Stimulated activated CD8-positive, alpha-beta memory T cell treated with anti-CD3 and anti-CD28 coated beads, Interleukin-4, amount 100 ng/mL, for 24 hours (primary cell): ENCODE measurements at places on chromosomes 12 and 14.
A peak's percentile ranks its signal among the peaks of the same experiment; 100 is the strongest.

- no peak for DNase-seq
Observed at GRCh38 chr14:99188731-99189191, 83.2 kb downstream of the BCL11B start.

GRCh38 chr12:12003609-12004008, 67.1 kb upstream of the BCL2L14 start:
- DNase-seq, result no peak

GRCh38 chr12:41605545-41606305, 417.6 kb downstream of the PDZRN4 start:
- DNase-seq, result no peak

- DNase-seq, result no peak
Observed at GRCh38 chr12:120689397-120690082, 2.6 kb downstream of the MLEC start.

GRCh38 chr12:87096082-87096585, 839.9 kb upstream of the MGAT4C start:
- no peak for DNase-seq

DNA sequence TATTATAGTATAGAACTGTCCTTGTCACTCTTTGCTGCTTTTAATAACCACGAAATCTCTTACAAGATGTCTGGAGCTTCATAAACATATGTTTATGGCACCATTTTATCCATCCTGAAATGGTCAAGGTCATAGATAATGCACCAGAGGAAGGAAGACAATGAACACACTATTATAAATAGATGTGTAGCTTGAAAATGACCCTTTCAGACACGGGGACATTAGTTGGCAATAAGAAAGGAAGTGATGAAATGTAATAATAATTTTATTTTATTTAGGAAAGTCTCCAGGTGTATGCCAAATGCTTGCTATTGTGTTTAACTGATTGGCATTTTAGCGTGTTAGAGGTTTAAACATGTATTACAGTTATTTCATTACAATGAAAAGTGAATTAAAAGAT, 36.8 kb upstream of the SLC38A2 start:
- DNase-seq, result no peak

DNA sequence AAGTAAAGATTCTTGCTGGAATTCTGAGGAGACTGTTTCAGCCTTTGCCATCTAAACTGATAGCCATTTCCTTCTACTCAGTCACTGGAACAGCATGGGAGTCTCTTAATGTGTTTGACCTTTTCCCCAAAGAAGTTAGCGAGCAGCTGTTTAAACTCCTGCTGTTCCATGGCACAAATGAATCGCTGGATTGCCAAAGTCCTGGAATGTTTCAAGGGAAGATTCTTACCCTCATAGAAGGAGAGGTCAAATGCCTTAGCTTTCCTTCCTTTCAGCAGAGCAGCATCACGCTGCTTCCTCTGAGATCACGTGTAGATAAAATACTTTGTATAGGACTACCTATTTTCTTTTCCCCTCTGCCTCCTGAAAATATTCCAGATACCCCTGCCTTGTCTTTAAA, 10.5 kb upstream of the NR2C1 start:
- no peak for DNase-seq

- no peak for DNase-seq
Observed at GRCh38 chr12:112347581-112347982, 34.6 kb downstream of the HECTD4 start.

- no peak for DNase-seq
Observed at GRCh38 chr12:88925454-88925853, 345.2 kb upstream of the KITLG start.

DNA sequence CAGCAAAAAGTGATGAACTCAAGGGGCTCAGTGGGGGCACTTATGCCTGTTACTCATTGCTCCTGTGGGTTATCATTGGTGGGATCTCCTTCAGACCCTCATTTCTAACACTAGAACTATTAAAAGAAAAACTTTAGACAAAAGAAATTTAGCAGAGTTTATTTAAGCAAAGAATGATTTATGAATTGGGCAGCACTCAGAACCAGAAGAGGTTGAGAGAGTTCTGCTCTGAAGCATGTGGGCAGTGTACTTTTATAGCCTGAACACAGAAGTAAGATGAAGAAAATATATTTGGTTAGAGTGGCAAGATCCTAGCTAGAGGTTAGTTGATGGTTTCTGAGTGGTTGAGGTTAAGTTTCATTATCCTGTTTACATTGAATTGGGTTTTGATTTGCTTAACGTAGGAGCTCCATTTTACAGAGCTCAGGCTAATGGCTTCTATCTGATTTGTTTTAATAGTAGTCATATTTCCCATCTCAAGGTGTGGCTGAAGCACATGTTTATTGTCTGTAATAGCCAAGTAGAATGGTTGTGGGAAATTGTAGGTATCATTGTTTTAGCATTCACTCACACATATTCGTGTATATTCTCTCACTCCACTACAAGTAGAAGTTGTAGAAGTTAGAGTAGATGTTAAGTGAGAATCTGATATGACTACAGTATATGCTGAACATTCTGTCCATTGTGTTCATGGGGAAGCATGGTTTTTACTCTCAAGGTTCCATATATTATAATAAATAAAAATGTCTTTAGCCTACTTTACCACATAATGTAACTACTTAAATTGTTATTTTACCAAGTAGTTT, 27.6 kb downstream of the LEMD3 start:
- DNase-seq, result no peak

DNA sequence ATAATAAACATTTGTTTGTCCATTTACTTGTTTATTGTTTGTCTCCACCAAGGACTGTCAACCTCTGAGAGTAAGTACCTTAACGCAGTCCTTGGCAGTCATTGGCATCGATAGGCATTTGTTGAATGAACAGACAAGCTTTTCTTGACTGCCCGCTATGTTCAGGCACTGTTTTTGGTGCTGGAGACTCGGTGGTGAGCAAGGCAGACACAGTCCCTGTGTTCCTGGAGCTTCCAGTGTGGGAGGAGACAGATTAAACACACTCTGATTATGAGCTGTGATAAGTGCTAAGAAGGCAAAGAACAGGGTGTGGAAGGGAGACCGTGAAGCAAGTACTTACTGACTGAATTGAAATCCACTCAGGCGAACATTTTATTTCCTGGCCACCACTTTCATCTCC, 1.2 kb downstream of the ATP6V0A2 start:
- DNase-seq, result no peak

DNA sequence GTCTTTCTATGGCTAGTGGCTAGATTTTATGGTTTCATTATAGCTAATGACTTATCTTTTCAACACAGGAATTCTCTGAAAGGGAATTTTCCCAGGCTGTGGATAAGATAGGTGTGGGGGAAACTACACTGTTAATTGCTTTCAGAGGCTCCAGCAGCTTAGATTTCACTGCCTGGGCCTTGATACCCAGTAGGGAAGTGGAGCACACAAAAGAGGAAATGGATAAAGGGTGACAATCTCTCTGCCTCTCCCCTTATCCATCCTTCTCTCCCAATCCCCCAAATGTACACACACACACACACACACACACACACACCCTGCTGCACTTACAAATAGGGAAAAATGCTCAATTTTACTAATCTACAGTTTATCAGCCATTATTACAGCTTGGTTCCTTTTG, 19.1 kb downstream of the SIX4 start:
- DNase-seq, result no peak

DNA sequence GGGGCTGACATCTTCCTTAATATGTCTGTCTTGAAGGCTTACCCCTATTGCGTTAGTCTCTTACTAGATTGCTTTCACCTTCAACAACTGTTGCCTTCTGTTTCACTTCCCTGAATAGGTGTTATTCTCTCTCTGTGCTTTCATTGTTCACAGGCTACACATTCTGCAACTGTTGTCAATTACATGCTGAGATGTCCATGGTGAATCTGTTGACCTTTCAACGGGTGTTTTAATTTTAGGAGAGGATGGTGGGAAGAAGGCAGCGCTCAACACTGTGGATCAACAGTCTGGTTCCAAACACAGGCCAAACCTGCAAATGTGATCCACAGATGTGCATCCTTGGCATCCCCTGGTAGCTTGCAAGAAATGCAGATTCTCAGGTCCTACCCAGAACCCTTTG, 101.9 kb downstream of the DACT1 start:
- DNase-seq, result no peak

GRCh38 chr12:20549108-20549719, 145.9 kb upstream of the SLCO1C1 start:
- DNase-seq, result no peak

DNA sequence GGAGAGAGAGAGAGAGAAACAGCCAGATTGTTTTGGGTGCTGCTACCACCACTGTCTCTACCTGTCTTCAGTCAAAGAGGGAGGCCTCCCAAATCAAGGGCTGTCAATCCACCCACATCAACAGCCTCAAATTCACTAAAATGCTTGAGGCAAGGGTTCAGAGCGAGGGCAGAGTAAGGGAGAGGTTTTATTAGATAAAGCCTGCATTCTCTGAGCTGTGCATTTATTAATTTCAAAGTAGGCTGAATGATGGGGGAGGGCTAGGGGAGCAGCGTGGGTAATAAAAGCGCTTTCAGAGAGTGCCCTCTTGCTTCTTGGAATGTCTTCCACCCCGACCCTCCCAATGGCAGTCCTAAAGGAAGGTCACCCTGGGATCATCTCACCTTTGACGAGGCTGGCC, 636.5 kb upstream of the TBX3 start:
- no peak for DNase-seq

DNA sequence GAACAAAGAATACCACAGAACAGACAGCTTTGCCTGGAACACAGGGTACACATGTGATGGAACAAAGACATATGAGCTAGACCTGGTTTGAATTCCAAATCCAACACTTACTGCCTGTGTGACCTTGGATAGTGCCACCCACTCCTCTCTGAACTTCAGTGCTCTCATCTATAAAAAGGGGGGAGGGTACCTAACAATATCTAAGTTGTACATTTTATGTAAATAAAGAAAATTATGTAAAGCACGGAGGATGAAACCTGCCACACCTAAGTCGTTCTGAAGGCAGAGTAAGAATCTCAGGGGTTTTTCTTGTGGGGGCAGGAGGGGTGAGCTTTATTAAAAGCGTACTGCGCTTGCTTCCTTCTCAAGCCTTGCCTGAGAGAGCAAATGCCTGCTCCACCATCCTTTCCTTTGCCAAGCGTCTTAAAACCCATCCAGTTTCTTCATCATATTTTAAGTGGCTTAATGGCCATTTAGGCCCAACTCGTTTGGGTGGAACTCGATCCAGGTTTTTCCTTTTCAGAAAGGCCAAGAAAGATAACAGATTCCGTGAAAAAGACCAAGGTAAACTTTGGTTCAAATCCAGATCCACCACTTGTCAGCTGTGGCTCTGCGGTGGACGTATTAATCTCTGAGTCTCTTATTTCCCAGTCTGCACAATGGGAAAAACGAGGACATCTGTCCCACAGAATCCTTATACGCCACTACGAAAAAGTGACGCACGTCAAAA, 946 bp downstream of the DDX24 start:
- DNase-seq, result no peak

DNA sequence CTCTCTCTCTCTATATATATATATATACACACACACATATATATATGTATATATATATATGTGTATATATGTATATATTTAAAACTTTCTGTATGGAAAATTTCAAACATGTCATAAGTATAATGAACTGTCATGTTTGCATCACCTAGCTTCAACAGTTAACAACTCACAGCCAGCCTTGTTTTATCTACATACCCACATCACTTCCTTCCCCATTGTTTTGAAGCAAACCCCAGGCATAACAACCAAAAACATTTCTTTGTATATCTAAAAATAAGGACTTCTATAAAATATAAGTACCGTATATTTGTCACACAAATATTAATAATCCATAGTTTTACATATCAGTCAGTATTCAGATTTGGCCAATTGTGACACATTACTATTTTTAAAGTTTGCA, 57.4 kb downstream of the PAPOLA start:
- DNase-seq, result no peak

GRCh38 chr12:113098441-113099028, 37.0 kb downstream of the RASAL1 start:
- peak; percentile 58 for DNase-seq

DNA sequence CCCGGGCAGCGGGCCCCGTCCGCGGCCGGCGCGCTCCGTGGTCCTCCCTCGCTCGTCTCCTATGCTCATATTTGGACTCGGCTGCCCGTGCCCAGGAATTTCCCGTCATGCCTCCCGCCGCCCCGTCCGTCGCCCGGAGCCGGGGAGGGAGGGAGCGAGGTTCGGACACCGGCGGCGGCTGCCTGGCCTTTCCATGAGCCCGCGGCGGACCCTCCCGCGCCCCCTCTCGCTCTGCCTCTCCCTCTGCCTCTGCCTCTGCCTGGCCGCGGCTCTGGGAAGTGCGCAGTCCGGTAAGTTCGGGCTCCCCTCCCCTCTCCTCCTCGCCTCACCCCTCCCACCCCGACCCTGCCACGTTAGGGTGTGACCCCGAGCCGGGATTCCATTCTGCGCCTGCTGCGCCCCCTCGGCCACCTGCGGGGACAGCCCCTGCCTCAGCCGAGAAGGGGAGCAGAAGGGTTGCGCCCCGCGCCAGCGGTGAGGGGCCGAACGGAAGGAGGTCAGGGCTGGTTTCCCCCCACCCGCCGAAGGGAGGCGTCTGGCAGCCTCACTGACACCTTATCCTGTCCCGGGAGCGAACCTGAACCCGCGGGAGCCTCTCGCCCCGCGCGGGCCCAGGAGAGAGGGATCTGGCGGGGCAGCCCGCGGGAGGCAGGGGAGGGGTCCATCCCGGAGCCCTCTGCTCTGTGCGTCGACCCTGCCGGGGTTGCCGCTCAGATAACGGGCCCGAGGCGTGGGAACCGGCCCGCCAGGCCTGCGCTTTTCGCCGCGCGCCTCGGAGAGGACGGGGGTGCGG, at the start of gene MSRB3:
Gene MSRB3, plus strand, starts transcription at position 108 of the 793 bp plus-strand sequence. CDS start 29,897 bp downstream, outside the sequence.
- DNase-seq, result no peak

DNA sequence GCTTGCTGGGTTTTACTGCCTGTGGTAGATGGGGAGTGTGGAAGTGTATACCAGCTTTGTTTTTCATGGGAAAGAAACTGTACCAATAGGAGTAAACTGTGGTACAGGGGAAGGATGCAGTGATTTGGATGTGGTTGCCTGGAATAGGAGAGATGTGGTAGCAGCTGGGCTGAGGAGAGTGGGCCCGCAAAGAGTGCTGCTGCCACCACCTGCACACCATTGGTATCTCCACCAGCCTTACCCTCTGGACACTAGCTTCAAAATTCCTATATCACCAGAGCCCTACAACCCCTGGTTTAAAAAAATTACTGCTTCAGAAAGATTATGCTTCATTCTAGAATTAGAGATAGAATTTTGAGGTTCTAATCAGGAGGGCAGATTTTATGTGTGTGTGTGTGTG, 53.6 kb downstream of the AKAP6 start:
- no peak for DNase-seq

DNA sequence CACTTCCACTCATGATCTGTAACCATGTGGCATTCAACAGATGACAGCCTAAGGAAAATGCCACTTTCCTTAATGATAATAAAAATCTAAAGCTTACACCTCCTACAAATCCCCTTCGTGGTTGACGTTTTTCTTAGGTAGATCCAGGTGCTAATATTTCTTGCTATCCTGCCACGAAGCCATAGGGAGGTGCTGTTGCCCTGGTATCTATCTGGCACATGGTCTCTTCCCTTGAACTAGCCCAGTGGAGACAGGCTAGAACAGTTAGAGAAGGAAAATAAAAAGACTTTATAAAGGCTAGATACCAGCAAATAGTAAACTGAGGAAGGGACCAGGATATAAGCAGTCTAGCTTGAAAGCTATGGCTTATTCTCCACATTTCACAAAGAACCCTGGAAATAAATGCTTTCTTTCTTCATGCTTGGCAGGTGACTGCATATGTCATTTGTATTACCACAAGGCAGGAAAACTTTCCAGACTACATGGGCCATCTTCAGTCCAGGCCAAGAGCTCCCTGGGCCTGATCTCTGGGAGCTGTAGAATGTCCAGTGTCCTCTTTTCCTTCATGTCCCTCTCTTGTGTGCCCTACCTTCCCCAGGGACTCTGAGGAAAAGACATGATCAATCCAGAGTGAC, 15.3 kb downstream of the SPIC start:
- DNase-seq, result no peak

GRCh38 chr14:48598458-48598857, 923.1 kb upstream of the MDGA2 start:
- no peak for DNase-seq
